ENCODE measurements at places on chromosomes 12 and 14.

- no peak for DNase-seq
Observed at GRCh38 chr14:64717870-64718269, 13.6 kb downstream of the PLEKHG3 start.

DNA sequence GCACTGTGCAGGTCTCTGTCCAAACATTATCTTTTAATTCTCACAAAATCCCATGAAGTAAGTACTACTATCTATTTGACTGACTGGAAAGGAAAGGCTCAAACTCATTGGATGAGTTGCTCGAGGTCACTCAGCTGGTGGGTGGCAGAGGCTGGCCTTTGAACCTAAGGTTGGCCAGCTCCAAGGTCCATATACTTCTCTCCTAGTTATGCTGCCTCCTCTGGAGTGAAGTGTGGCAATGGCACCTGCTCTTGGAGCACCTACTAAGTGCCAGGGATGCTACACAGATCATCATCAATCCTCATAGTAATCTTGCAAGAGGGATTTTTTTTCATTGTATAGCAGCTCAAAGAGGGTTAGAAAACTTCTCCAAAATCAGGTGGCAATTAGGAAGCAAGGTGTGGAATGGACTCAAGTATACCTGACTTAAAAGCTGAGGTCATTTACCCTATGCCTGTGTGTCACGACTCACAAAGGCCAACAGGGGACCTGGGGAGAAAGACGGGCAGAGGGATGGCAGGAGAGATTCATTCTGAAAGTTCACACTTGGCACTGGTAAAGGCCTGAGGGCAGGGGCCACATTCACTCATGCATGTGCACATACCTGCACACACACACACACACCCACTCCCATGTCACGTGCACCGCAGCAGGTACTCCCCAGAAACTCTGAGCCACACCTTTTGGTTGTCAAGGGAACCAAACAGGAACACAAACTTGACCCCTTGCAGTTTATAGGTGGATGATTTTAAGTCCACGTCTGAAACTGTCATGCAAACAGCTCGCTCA is 146.4 kb downstream of the FOXN3 start:
- DNase-seq, result no peak

- DNase-seq, result no peak
Observed at GRCh38 chr14:75519826-75520728, 2.2 kb upstream of the BATF start.

DNA sequence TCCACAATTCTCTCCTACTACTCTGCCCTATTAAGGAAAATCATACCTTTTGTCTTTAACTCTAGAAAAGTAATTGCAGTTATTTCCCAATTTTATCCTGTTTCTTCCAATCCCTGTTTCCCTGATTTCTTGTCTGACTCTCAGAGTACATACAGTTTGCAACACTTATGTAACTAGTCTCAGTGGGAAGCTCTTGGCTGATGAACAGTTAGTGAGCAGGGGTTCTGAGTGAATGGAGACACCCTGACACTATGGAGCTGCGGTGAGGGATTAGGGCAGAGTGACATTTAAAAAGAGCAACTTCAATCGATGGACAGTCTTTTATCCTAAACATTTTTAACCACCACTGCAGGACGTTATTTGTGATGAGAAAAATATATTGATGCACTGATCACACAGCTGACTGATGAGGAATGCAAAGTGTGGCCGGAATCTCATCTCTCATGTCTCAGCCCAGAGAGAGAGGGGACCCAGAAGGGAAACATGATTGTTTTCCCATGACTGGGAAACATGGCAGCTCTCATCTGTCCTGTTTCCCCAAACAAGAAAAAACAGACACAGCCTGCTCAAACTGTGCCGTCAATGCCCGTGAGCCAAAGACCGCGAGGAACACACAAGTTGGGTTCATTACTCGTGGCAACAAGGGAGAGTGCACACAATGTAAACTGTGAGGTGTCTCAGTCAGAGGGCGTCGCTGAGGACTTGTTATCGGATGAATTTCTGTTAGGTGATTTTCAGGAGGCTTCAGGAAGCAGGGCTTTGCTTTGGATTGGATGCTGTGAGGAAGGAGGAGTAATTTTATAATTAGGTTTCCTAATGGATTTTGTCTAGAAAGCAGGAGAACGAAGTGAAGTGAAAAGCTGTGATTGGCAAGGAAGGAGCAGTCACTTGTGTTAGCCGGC is 5.2 kb upstream of the SLC6A13 start:
- DNase-seq, result no peak

GRCh38 chr14:63671987-63672386 is 30.3 kb upstream of the WDR89 start:
- no peak for DNase-seq

DNA sequence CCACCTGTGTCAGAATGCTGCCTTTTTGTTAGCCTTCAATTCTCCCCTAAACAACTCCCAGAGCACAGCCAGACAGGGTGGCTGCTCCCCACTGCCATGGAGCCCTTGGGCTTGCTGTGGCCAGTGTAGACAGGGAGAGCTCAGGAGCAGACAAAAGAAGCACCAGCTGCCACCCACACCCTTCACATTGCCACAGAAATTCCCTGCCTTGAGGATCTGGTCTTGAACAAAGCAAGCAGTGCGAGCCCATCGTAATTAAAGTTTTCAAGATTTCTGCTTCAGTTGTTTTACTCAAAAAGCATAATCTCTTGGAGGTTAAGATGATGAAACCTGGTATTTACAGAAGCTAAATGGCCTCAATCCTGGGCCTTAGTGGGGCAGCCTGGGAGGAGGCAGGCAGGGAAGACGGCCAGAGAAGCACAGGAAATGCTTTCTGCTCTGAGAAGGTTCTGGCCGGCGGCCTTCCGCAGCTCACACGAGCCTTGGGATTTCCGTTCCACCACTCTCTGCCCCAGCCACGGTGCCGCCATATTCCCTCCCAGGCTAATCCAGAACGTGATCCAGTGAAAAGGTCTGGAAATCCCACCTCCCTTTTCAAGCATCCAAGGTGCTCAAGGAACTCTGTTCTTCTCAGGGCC is 535.2 kb downstream of the BCL11B start:
- DNase-seq, result no peak

DNA sequence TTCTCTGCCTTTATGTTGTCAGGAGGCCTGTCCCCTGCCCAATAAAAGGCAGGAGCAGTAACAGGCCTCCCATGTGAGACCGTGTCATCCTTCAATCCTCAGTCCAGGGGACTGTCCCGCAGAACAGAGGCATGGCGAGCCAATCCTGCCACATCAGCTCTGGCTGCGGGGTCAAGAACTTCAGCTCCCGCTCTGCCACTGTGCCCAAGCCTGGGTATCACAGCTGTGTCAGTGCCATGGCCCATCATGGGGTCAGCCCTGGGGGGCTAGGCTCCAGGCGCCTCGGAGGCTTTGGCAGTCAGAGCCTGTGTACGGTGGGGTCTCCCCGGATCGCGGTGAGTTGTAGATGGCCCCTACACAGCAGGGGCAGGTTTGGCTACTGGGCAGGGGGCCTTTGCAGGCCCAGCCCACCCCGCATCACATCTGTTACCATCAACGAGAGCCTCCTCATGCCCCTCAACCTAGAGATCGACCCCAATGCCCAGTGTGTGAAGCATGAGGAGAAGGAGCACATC is 19.9 kb upstream of the KRT83 start:
- DNase-seq, result no peak
